Neural crest cell (in vitro differentiated cells): ENCODE measurements at places on chromosomes 7 and 10. TPM values are rescaled to one million over a fixed set of nuclear protein-coding genes. Genes with fewer than 3 reads are reported as not detected.

DNA sequence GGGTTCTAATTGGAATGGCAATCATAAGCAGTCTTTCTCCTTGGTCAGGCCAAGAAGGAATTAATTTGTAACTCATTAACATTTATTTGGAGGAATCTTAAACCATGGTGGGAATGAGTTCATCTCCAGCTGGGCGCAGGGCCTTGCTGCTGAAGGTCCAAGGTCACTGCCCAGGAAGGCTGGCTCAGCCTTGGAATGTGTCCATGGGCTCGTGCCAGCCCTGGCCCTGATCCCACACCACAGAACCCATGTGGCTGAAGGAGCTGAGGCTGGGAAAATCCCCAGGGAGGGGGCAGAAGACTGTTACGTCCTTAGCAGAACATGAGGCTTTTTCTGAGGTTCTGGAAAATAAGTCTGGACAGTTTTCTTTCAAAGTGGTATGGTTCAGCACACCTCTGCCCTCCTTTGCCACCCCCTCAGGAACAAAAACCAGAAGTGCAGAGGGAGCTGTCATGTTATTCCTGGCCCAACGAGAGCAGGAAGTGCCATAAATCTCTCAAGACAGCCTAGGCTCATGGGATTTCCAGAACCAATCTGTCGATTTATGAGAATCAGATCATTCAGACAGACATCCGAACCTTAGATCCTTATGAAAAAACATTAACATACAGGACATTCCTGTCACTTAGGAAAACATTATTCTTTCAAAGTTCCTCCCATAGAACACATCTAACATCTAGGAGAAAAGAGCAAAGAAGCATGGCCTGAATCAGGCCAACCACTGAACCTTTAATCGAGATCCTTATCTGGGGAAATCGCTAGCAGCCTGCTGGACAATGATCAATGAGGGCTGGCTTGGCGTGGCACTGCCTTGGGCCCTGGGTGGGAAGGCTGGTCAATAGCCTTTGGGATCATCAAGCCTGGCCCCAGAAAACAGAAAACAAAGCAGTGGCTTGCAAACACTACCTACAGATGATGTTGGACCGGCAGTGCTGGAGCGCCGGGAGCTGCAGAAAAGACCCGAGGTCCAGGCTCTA lies 134.3 kb downstream of the TAX1BP1 start:
- no peak overlapping the region for H3K27ac ChIP-seq
- H3K36me3 ChIP-seq = no peaks in the 10 kb centered on the region
- H3K4me3 ChIP-seq = no peak overlapping the region
- DNase-seq = no peak

DNA sequence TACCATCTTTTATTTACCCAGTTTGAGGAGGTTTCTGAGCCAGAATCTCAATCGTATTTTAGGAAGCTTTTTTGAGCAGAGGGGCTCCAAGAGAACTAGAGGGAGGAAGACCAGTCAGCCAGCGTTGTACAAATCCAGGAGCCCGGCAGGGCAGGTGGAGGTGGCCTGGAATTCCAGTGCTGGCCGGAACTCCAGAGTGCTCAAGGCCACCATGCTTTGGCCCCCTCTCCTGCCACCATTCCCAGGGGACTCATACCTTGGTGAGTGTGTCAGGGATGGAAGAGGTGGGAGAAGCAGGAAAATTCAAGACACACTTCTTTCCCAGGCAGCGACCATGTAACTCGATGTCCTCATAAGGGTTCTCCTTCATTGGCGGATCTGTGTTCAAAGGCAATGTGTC lies 55.3 kb downstream of the DENND2A start:
- H3K4me3 ChIP-seq = no peak overlapping the region
- no peaks in the 10 kb centered on the region for H3K4me1 ChIP-seq
- DNase-seq = no peak
- H3K27ac ChIP-seq = peak overlapping the region; percentile 57
- H3K27me3 ChIP-seq = no peaks in the 10 kb centered on the region

DNA sequence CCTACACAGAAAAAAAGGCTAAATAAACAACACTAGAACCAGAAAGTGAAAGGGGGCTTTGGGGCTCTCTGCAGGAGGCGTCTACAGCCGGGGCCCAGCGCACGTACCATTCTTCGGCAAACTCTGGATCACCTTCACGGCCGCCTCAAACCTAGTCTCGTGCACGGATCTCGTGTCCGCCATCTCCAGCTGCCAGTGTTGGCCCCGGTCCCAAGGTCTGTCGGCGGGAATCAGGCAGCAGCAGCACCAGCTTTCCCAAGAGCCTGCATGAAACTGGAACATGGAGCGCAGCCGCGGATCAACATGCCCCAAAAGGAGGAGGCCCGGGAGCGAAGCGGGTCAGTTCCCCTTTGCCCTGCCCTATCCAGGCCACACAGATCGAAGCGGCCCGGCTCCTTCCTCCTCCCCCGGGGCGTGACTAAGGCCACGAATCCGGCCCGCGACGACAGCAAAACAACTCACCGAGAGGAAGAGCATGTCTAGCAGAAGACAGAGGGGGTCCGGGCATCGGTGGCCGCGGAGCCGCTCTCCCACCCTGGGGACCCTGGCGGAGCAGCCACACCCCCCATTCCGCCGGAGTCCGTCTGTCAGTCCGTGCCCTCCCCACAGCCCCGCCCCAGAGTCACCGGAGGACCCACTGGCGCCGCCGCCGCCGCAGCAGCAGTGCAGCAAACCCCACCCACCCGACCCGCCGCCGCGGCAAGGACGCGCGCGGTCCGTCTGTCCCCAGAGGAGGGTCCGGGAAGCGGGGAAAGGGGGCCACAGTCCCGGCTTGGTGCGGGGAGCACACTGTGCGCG lies at the start of gene ACBD5:
Gene ACBD5, minus strand, starts transcription at position 586 of the 798 bp plus-strand sequence. Its CDS starts 109 bp downstream, at position 477.
- H3K4me3 ChIP-seq = peak within 1 kb of the TSS; percentile 97
- peak; percentile 72 for DNase-seq
- H3K27ac ChIP-seq = peak within 1 kb of the TSS; percentile 98
- H3K27me3 ChIP-seq = peaks cover 2% of the 10 kb centered on the region
- no peaks in the 10 kb centered on the region for H3K36me3 ChIP-seq
- H3K4me1 ChIP-seq = peaks cover 50% of the 10 kb centered on the region

GRCh38 chr10:52951824-52952223 lies 179.2 kb upstream of the MBL2 start:
- no peaks in the 10 kb centered on the region for H3K36me3 ChIP-seq
- no peak overlapping the region for H3K4me3 ChIP-seq
- peak; percentile 33 for DNase-seq
- H3K27ac ChIP-seq = no peak overlapping the region
- H3K4me1 ChIP-seq = peaks cover 12% of the 10 kb centered on the region

- DNase-seq = no peak
- H3K27ac ChIP-seq = no peak overlapping the region
- no peak overlapping the region for H3K4me3 ChIP-seq
Observed at GRCh38 chr10:1522237-1522636, 215.1 kb downstream of the ADARB2 start.

GRCh38 chr10:76946270-76946669 lies 691.3 kb downstream of the KCNMA1 start:
- H3K36me3 ChIP-seq = no peaks in the 10 kb centered on the region
- H3K27ac ChIP-seq = no peak overlapping the region
- DNase-seq = no peak
- H3K4me3 ChIP-seq = no peak overlapping the region

The FGFBP3 gene
- 413 and 420 TPM in 2 replicates for total RNA-seq

The NUPR2 gene
- not detected in 2 replicates for total RNA-seq

DNA sequence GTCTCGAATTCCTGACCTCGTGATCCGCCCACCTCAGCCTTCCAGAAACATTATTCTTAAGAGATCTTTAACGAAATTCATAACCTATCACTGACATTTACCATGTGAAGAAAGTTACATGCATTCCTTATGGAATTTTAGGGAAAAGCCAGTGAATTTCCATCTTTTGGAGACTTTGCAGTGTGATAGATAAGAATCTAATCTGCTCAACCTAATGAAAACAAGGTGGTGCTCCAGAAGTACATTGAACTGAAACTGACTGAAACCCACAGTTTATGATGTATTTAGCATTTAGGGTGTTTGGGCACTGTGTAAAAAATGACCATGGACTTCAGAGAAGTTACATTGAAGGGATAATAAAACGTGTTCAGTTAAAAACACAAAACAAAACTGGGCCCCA lies 43.6 kb downstream of the SRI start:
- no peaks in the 10 kb centered on the region for H3K36me3 ChIP-seq
- no peak overlapping the region for H3K4me3 ChIP-seq
- H3K27ac ChIP-seq = no peak overlapping the region
- H3K4me1 ChIP-seq = no peaks in the 10 kb centered on the region

The GRID1 gene
- 1.1 and 1.2 TPM in 2 replicates for total RNA-seq

GRCh38 chr10:123390332-123390731 lies 236.1 kb downstream of the BUB3 start:
- H3K4me1 ChIP-seq = no peaks in the 10 kb centered on the region
- DNase-seq = no peak
- H3K36me3 ChIP-seq = peaks cover 16% of the 10 kb centered on the region
- H3K27me3 ChIP-seq = no peaks in the 10 kb centered on the region
- H3K4me3 ChIP-seq = no peak overlapping the region

DNA sequence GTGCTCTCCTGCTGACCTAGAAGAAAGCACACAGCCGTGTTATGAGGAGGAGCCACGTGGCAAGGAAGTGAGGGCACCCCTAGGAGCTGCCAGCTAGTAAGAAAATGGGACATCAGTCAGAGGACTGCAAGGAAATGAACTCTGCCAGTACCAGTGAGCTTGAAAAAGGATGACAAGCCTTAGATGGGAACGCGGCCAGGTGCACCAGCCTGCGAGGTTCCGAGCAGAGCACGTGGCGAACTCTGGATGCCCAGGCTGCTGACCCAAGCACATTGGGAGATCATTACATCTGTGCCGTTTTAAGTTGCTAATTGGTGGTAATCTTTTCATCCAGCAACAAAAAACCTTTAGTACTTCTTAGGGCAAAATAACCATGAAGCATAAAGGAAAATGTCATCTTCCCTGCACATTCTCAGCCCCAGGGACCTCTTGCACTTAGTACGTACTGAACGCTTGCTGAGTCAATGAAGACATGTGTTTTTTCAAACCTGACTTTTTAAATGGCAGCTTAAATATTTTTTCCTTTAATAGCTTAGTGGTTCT lies 69.4 kb downstream of the AMZ1 start:
- no peaks in the 10 kb centered on the region for H3K27me3 ChIP-seq
- H3K27ac ChIP-seq = peak overlapping the region; percentile 83
- H3K4me1 ChIP-seq = peaks cover 42% of the 10 kb centered on the region
- H3K36me3 ChIP-seq = peaks cover 18% of the 10 kb centered on the region
- no peak for DNase-seq

The CUZD1 gene
- total RNA-seq = not detected in 2 replicates

The NKX1-2 gene
- total RNA-seq = not detected in 2 replicates

DNA sequence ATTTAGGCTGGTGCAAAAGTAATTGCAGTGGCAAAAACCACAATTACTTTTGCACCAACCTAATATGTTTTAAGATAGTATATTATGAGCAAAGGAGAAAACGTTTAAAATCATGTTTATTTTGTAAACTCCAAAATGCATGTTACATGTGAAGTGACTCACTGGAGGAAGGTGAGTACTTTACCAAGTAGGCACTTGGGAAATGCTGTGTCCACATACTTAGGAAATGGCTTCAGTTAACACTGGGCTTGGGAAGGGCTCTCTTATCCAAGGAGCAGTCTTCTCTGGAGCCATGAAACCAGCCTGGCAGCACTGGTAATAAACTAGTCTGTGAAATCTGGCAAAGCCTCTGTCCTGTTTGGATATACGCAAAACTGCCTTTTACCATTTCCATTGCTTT lies 4.4 kb downstream of the RPS24 start:
- H3K4me3 ChIP-seq = peak overlapping the region; percentile 62
- H3K36me3 ChIP-seq = peaks cover 35% of the 10 kb centered on the region
- peaks cover 65% of the 10 kb centered on the region for H3K4me1 ChIP-seq
- H3K27me3 ChIP-seq = no peaks in the 10 kb centered on the region
- no peak for DNase-seq

The SLC13A1 gene
- total RNA-seq = not detected in 2 replicates
